ENCODE measurements at places on chromosomes 13 and 19.

DNA sequence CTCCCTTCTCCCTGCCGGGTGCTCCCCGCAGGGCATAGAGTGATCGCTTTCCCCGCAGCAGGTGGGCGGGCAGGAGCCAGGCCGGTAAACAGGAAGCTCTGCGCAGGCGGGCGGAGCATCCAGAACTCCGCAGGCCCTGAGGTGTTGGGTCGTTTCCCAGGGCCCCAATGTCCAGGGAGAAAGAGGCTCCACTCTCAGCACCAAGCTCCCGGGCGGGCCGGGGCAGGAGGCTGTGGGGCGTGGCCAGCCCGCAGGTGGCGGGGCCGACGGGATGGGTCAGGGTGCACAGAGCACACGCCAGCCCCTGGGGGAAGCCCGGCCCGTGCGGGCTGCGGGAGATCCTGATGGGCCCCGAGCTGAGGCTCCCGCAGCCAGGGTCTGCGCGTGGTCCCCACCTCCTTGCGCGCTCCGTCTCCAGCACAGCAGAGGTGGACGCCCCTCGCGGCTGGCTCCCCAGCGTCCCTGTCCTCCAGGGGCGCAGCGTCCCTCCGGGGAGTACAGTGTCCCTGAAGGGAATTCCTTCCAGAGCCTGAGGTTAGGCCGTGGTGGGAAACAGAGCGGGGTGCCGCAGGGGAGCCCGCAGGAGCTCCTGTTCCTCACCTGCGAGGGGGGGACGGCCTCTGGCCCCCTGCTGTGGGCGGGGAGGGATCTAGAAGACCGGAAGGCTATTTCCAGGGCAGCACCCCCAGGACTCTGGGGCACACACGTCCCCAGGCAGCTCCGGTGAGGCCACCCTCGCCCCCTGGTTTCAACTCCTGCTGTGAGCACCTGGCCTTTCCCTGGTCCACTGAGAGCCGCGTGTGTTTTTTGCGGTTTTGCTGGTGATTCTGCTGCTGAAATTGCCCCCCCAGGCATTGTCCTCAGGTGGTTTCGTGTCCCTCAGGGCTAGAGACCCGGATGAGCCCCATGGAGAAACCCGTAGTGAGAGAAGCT is 12.2 kb downstream of the PIP5K1C start:
- DNase-seq, result no peak

GRCh38 chr13:46126552-46127357 is 21.9 kb upstream of the CPB2 start:
- peak; percentile 18 for DNase-seq

GRCh38 chr13:33116321-33117010 is 100.2 kb downstream of the KL start:
- no peak for DNase-seq

DNA sequence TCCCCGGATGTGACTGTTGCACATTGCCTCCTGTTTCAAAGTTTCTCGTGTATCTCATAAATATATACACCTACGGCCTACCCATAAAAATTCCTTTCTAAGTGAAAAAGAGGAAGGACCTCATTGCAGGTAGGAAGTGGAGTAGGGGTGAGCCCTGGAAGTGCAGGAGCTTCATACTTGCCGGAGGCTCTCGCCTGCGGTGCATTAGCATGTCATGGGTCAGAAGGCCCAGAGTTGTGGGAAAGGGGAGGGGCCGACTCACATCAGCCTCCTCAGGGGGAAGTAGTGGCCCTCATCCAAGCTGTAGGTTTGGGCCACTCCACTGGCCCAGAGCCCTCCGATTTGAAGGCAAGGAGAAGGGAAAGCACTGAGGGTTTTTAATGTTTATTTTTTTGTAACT is 26.0 kb upstream of the IRS2 start:
- no peak for DNase-seq

DNA sequence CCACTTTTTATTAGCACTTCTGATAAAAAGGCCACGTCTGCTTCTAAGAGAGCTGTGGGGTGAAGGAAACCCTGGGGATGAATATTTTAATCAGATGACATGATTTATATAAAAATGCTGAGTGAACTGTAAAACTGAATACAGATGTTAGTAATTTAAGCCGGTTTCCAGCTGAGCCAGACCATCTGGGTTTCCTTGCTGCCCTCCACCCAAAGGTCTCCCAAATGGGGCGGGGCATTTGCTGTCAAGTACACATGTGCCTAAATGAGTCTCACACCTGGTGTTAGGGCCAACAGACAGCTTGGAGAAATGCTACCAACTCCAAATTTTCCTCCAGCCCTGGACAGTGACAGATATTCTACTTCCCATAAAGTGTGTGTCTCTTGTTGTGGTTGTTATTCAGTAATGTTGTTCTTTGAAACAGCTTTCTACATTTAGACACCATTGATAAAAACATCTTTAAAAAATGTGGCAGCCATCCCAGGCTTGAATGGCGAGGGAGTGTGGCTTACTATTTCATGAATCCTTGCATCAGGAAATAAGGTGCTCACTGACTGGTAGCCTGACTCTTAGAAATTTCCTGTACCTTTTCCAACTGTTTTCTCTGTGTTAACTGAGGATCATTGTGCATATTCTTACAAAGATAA is 350.4 kb downstream of the MTUS2 start:
- no peak for DNase-seq

DNA sequence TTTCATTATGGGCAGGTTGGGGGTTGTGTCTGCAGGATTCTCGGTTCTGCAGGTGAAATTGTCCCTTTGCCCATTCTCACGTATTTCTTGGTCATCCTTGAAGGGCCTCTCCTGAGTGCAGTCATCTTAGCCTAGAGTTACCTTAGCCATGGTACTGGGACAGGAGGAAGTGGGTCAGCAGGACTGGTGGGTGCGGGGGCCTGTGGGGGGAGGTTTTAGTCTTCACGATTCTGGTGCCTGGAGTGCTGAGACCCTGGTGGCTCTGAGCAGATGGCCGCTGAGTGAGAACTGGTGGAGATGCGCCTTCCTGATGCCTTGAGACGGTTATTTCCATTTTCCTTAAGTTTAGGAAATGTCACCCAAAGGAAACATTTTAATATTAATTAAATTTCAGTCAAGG is 11.8 kb downstream of the COL4A2 start:
- no peak for DNase-seq

DNA sequence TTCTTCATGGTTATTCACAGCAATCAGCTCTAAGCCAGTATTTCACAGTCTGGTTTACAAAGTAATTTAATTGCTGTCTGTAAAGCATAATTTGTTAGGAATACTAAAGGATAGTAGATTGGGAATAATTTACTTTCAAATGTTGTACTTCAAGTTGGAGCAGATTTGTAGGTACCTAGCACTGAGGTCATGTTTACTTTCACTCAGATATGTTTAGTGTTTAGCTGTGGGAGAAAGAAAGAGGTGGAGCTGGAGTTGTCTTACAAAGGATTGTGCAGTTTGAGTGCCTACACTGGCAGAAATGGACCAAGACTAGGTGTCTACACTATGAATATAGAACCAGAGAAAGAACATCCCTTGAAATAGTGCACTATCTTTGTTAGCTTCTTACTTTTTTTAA is 464.6 kb downstream of the PCDH9 start:
- DNase-seq, result no peak

DNA sequence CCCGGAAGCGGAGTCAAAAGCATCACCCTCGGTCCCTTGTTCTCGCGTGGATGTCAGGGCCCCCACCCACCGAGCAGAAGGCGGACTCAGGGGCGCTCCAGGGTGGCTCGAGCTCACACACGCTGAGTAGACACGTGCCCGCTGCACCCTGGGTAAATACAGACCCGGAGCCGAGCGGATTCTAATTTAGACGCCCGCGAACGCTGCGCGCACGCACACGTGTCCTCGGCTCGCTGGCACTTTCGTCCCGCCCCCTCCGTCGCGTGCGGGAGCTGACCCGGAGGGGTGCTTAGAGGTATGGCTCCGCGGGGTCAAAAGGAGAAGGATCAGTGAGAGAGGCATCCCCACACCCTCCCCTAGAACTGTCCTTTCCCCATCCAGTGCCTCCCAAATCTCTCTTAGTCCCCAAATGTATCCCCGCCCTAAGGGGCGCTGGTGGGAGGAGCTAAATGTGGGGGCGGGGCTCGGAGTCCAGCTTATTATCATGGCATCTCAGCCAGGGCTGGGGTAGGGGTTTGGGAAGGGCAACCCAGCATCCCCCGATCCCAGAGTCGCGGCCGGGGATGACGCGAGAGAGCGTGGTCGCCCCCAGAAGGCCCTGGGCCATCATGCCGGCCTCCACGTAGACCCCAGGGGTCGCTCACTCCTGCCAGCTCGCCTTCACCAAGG is 451 bp upstream of the ICAM5 start:
- peak; percentile 57 for DNase-seq

- no peak for DNase-seq
Observed at GRCh38 chr19:51015691-51016267, 3.7 kb downstream of the KLK10 start.

DNA sequence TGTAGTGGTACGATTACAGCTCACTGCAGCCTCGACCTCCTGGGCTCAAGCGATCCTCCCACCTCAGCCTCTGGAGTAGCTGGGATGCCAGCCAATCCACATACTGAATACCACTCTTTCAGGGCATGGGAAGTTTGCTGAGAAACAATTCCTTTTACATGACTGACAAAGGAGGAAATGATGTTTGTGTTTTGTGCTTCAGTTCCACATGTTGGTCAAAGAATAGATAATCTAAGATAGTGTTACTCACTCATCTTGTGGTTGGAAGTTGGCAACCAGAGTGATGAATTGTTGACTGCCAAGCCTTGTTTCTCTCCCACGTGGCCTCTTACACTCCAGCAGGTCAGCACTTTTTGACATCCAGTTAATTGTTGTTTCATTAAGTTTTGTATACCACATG is 7.6 kb downstream of the MBD3L2B start:
- no peak for DNase-seq

GRCh38 chr13:98173431-98174152 is 3.5 kb downstream of the RNF113B start:
- no peak for DNase-seq

DNA sequence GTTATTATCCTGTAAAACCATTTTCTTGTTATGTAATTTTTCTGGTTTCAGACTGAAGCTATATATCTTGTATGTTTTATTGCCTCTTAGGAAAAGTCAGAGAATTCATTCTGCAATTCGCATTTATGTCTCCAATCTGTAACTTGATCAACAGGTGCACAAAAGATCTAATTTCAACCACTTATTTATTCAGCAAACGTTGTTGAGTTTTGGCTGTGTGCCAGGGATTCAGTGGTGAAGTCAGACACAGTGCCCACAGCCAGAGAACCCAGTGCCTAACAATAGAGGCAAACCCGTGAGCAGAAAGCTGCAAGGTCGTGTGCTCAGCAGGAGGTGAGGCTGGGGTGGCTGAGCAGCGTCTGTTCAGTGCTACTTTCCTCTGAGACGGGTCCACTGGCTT is 119.5 kb upstream of the MCF2L start:
- DNase-seq, result no peak

DNA sequence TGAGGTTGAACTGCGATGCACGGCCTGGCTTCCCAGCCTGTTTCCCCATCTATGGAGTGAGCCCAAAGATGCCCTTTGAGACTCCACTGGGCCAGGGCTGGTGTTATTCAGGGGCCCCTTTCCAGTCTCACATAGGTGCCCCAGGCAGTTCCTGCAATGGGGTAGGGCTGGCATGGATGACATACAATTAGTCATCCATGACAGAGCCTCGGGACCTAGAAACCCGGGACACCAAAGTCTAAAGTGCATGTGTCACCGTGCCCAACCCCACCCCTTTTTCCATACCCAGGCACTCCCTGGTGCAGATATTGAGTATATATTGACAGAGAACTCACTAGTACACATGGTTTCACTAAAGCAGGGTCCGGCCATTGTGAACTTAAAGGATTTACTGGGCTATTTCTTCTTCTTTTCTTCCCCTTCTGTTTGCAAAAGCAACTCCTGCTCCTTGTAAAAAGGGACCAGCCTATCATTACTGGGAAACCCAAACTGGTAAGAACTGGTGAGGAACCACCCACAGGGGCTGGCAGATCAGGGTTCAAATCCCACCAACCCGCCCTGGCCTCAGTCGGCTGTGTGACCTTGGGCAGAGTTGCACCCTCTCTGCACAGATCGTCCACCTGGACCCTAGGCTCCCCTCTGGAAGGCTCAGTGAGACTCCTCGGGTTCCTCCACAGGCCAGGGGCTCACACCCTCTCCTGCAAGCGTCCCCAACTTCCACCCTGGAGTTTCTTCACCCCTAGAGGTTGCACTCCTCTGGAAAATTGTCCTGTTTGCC is 2.7 kb downstream of the B3GNT3 start:
- DNase-seq, result no peak

GRCh38 chr13:28496188-28496564 is 1.2 kb upstream of the FLT1 start:
- no peak for DNase-seq

DNA sequence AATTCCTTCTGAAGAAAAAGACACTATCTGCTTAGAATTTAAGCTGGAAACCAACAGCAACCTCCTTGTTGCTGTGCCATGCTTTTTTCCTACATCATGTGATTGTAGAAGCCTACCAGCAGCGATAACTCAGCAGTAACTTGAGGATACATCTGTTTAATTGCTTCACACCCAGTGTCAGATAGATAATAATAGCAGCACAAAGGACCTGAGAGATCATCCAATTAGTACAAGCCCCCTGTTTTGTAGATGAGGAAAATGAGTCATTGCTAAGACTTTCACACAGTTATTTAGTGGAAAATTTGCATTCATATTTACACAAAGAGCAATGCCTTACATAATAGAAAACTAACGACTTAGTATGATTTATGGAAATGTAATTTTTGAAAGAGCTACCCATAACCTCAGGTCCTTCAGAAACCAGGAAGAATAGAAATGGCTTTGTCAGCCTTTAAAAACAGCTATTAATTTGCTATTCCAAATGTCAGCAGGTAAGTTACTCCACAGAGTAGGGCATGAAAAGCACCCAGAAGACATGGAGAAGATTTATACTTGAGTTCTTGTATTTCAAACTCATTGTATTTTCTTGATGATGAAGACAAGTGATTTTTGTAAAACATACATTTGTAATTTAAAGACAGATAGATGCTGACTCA is 93.7 kb upstream of the SGCG start:
- DNase-seq, result no peak

DNA sequence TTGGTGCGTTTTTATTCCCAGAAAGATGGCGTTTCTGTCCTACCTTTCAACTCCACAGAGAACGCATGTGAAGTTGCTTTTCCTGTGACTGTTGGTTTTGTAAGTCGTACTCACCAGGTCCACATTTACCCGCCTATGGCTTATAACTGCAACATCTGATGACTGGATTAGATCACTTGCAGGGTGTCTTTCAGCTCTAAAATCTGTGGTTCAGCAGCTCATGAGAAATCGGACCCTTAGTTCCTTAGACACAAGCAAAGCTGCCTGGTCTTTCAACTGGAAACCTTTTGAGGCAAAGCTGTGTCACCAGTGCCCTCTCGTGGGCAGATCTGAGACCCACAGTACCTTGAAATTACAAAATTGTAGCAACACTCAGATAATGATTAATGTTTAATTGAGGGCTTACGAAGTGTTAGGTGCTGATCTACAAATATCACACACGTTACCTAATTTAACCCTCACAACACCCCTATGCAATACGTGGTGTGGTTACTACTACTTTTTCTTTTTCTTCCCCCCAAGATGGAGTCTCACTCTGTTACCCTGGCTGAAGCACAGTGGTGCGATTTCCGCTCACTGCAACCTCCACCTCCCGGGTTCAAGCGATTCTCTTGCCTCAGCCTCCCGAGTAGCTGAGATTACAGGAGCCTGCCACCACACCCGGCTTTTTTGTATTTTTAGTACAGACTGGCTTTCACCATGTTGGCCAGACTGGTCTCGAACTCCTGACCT is 65.4 kb downstream of the RUBCNL start:
- DNase-seq, result peak; percentile 40
